SK-N-SH (cell line): ENCODE measurements at places on chromosomes 12 and 14.

DNA sequence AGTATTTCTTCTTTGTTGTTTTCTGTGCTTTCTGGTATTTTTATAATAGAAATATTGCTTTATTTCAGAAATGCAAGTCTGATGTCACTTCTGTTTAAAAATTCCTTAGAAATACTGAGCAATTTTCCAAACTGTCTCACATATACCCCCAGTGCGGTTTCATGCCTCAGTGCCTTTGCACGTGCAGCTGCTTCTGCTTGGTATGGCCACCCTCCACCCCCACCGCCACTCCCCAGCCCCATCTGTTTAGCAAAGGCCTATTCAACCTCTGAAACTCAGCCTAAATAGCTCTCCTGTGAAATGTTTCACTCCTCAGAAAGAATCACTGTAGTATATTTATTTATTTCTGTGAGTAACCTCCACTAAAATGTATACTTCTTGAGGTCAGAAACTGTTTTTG lies 52.3 kb downstream of the PPM1H start:
- no peak for DNase-seq

DNA sequence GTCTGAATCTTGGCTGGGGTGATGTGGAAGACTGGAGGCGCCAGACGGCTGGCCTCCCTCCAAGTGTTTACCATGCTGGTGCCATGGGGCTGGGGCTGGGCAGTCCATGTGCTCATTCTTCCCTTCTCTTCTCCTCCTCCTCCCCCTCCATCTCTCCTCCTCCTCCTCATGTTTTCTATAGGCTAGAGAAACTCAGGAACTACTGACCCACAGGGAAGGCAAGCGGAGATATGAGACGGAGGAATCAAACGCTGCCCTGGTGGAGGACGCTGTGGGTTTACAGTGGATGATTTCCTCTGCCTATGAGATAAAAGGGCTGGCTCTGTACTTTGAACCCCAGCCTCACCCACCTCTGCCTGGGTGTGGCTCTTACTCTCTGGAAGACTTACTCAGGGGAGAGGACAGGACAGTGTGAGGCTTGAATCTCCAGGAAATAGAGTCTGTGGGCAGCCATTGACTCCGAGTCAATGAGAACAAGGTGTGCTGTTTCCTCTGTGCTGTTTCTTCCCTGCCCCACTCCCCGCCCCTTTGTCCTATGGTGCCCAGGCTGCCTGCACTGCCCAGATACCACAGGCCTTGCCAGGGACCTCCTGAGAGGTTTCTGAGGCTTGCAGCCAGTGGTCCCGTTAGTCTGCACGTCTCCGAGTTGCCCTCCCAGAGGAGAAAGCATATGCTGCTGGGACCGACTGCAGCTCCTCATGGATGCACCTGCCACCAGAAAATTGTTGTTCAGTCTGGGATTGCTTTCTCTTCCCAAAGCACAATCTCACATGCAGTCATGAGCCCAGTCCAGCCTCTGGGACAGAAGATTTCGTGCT lies 132.6 kb upstream of the ARHGAP5 start:
- no peak for DNase-seq

DNA sequence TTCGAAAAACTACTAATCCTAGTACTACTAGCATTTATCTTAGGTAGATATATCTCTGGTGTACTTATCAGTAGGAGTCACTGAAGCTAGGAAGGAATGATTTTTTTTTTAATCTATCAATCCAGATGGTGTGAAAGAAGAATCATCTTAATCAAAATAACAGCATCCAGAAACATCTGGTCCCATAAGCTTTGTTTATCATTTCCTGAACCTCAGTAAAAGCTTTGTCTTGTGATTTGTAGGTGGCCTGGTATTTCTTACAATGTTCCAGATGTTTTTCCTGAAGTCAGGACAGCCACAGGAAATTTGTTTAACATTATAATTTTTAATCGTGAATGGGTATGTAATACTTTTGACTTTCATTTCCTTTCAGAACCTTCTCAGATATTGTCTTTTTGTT lies 28.0 kb upstream of the LUM start:
- peak; percentile 42 for DNase-seq

DNA sequence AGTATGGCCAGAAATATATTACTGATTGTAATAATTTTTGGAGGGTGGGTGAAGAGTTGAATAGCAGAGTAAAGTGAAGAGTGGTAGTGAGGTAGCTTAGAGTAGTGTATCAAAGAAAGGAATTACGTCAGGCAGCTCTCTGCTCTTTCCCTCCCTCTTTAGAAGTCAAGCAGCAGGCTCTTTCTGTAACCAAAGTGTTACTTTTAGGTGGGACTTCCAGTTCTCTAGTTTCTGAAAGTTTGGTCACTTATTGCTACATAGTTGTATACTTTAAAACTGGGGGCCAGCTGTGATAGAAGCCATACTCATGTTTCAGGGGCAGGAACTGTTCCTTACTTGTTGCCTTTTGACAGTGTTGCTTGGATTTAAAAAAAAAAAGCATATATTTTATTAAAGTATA lies 30.6 kb downstream of the ATF7IP start:
- DNase-seq = no peak

- DNase-seq = no peak
Measured at GRCh38 chr12:57897286-57897974, 43.9 kb upstream of the ATP23 start.

GRCh38 chr14:30991408-30991807 lies 34.0 kb upstream of the AP4S1 start:
- no peak for DNase-seq

- no peak for DNase-seq
Measured at GRCh38 chr12:120252071-120252906, 13.2 kb downstream of the PXN start.

- peak; percentile 62 for DNase-seq
Measured at GRCh38 chr14:103880348-103881267, 33.2 kb upstream of the PPP1R13B start.

DNA sequence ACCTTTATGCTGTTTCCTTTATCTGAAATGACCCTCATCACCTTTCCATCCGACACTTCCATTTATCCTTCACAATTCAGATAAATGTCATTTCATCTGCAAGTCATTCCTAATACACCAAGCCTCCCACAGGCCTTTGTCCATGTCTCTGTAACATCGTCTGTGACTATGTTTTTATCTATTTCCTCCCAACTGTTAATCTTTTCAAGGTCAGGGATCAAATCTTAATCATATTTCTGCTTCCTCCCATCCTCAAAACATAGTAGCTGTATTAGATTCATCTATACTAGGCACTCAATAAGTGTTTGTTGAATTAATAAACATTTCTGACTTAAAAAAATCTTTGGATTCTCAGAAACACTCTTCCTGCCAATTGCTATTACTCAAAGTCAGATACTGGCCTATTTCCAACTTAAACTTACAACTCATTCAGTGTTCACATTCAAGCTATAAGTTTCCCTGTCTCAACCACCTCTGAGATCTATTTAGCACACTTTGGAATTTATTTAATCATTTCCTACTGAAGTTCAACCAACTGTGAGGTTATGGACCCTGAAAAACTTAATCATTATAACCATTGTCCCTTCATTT lies 100.2 kb upstream of the ALX1 start:
- DNase-seq = no peak

- DNase-seq = no peak
Measured at GRCh38 chr12:97629382-97629781, 166.8 kb downstream of the RMST start.

- no peak for DNase-seq
Measured at GRCh38 chr14:61129168-61129745, 148.2 kb downstream of the SLC38A6 start.

GRCh38 chr14:51129130-51129529 lies 34.2 kb upstream of the TRIM9 start:
- no peak for DNase-seq

DNA sequence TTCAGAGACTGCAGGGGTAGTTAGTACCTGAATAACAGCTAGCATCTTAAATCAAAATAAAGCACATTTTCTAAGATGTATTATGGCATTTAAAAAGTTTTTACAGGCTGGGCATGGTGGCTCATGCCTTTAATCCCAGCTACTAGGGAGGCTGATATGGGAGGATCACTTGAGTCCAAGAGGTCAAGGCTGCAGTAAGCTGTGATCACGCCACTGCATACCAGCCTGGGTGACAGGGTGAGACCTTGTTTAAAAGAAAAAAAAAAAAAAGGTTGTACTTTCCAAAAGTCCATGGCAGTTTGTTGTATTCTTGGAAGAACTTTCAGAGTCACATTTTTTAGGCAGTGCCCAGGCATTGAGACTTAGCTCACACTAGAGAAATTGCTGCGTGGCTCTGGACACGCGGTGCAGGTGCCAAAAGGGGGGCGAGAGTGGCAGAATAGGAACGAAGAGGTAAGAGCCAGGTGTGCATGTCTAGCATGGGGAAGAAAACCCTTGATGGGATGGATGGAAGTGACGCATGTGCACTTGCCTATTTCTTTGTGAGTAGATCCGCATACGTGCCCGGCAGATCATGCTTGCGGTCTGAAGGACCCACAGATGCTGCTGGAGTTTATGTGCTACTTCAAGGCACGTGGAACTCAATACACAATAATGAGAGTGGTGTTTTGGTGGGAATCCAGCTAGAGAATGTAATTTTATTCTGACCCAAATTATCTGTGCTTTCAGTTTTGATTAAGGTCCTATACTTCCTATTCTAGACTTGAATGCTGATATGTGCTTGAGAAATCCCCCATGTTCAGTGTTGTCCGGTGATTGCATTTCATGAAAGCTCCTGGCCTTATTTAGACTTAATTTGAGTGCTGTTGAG lies 11.9 kb downstream of the ANKRD13A start:
- no peak for DNase-seq

DNA sequence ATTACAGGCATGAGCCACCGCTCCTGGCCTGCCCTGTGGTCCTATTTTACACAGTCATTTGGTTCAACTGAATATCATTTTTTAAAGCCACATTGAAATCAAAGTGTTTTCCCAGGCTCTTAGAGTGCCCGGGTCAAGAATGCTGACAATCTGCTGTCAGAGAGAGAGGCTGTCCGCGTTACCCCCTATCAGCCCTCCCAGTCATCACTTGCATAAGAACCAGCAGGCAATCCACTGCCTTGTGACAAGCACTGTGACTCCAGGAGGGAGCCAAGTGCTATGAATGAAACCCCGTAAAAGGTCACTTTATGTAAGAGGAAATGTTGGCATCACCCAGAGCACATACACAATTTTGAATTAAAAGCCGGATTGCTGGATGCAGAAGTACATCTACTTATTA lies 13.5 kb downstream of the PHLDA1 start:
- no peak for DNase-seq

DNA sequence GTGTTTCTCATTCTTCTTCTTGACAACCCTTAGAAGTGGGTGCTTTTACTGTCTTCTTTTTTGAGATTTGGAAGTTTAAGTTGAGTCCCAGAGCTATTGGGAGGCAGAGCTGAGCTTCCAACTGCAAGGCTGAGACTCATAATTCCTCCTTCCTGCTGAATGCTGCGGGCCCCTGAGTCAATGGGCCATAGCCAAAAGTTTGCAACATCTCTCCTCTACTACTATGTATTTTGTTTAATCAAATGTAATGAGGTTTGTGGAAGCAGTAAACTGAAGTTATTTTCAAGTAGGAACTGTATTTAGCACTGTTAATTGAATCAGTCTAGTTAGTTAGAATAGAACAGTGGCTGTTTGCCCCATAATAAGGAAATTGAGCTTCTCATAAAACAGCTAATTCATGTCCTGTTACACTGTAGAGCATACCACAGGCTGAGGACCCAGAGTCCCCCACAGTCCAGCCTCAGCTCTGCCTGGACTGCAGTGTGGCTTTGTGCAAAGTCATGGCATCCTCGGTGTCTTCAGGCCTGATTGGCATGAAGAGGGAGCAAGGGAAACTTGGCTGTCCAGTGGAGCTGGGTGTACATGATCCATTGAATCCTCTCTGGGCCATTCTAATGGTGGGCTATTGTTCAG lies 631.7 kb downstream of the VRK1 start:
- DNase-seq = no peak

DNA sequence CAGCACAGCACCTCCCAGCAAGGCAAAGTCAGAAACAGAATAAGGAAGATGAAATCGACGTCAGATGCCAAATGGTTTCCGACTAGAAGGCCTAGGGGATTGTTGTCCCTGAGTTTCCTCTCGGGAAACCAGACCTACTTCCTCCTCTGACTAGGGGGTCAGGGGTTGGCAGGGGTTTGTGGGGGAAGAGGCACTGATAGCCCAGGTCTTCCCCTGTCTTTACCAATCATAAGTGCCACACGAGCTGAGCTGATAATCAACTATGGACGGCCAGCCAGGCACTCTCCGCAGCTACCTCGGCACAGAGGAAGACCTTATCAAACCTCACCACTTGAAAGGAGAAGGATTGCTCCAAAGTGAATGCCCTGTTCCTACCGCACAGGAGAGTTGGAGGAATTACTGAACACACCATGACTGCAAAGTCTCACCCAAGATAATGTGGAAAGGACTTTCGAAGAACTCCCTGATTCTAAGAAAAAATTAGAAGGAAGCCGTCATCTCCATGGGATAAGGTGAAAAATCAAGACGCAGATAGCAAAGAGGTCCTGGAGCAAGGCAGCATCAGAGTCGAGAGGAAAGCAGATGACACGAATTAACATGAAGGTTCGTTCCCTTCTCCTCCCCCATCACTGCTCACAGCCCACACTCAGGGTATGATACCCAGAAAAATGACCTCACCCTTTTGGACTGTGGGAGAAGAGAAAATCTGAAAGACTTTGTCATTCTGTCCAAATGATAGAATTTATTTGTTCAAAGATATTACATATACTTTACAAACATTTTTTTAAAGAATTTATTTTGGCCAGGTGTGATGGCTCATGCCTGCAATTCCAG lies 77.7 kb upstream of the MED13L start:
- DNase-seq = no peak

- DNase-seq = no peak
Measured at GRCh38 chr14:66662374-66662773, 154.4 kb downstream of the GPHN start.

DNA sequence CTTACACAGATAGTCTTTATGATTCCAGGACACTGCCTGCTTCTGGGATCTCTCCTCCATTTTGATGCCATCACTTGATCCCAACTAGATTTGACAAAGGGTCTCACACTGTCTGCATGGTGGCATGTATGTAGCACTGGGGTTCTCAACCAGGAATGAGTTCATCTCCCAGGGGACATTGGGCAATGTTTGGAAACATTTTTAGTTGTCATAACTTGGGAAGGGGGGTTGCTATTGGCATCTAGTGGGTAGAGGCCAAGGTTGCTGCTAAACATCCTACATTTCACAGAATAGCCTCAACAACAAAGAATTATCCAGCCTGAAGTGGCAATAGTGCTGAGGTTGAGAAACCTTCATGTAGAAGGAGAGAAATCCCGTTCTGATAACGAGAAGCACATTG lies 376.2 kb downstream of the DPF3 start:
- no peak for DNase-seq

DNA sequence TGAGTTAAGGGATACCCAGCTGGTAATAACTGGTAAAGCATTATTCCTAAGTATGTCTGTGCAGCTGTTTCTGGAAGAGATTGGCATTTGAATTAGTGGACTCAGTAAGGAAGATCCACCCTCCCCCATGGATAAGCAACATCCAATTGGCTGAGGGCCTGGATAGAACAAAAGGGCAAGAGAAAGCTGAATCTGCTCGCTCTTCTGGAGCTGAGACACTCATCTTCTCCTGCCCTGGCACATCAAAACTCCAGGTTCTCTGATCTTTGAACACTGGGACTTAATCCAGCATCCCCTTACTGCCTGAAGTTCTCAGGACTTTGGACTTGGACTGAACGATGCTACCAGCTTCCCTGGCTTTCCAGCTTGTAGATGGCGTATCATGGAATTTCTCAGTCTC lies 63.1 kb upstream of the CNOT2 start:
- no peak for DNase-seq
